Activated naive CD8-positive, alpha-beta T cell treated with anti-CD3 and anti-CD28 coated beads for 36 hours (primary cell): ENCODE measurements at places on chromosomes 2 and 18. TPM values are rescaled to one million over a fixed set of nuclear protein-coding genes. Genes with fewer than 3 reads are reported as not detected.

GRCh38 chr2:222688917-222689316, 17.5 kb downstream of the MOGAT1 start:
- peaks cover 10% of the 10 kb centered on the region for H3K4me1 ChIP-seq
- no peak for DNase-seq
- H3K27me3 ChIP-seq, result no peaks in the 10 kb centered on the region
- no peak overlapping the region for H3K4me3 ChIP-seq
- H3K27ac ChIP-seq, result no peak overlapping the region

- no peaks in the 10 kb centered on the region for H3K27me3 ChIP-seq
- DNase-seq, result no peak
- peaks cover 37% of the 10 kb centered on the region for H3K36me3 ChIP-seq
- H3K4me1 ChIP-seq, result peaks cover 61% of the 10 kb centered on the region
- H3K4me3 ChIP-seq, result no peak overlapping the region
- H3K27ac ChIP-seq, result no peak overlapping the region
Measured at GRCh38 chr2:98502556-98503335, 58.1 kb downstream of the INPP4A start.

GRCh38 chr2:180494286-180494685, 486.1 kb upstream of the UBE2E3 start:
- no peaks in the 10 kb centered on the region for H3K27me3 ChIP-seq
- H3K4me1 ChIP-seq, result no peaks in the 10 kb centered on the region
- no peak overlapping the region for H3K27ac ChIP-seq
- H3K36me3 ChIP-seq, result no peaks in the 10 kb centered on the region
- no peak overlapping the region for H3K4me3 ChIP-seq

DNA sequence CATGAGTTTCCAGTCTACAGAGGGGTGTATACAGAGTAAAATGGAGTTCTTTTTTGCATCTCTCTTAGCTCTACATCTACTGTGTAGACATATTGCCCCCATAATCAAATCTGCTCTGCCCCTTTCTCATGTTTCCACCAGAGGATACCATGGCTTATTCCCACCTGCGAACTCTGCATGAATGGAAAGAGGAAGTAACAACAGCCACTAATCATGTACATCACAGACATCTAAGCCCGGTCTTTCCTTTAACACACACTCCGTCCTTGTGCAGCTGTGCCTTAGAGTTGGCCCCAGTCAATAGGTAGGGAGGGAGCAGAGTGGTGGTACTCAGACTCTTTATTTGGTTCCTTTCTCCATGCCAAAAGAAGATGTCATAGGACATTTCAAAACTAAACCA, 147.3 kb upstream of the NRP2 start:
- no peak overlapping the region for H3K4me3 ChIP-seq
- DNase-seq, result no peak
- H3K27me3 ChIP-seq, result peaks cover 7% of the 10 kb centered on the region
- H3K4me1 ChIP-seq, result peaks cover 5% of the 10 kb centered on the region
- no peaks in the 10 kb centered on the region for H3K36me3 ChIP-seq
- H3K27ac ChIP-seq, result no peak overlapping the region

GRCh38 chr2:221649051-221649775, 77.1 kb upstream of the EPHA4 start:
- H3K27me3 ChIP-seq, result no peaks in the 10 kb centered on the region
- no peak for DNase-seq
- no peak overlapping the region for H3K27ac ChIP-seq

- H3K4me1 ChIP-seq, result no peaks in the 10 kb centered on the region
- no peak overlapping the region for H3K27ac ChIP-seq
- H3K27me3 ChIP-seq, result no peaks in the 10 kb centered on the region
- H3K4me3 ChIP-seq, result no peak overlapping the region
- no peaks in the 10 kb centered on the region for H3K36me3 ChIP-seq
- no peak for DNase-seq
Measured at GRCh38 chr2:56784046-56784445, 600.3 kb downstream of the CCDC85A start.

DNA sequence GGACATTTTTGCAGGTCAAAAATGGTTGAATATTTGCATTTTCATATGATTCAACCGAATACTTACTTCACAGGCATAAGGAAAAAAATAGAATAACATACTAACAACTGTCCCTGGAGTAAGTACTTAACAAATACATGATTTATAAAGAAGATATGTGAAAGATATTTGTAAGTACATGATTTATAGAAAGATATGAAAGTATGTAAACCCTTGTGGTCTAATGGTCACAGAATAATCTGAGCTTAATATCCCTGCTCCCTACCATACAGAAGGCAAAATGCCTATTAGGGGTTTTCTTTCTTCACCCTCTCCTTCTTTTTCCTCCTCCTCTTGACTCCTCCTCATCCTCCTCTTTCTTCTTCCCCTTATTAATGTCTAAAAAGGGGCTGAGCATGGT, 20.6 kb upstream of the ACTR3 start:
- no peak overlapping the region for H3K4me3 ChIP-seq
- H3K27me3 ChIP-seq, result no peaks in the 10 kb centered on the region
- H3K4me1 ChIP-seq, result peaks cover 9% of the 10 kb centered on the region
- H3K27ac ChIP-seq, result peak overlapping the region; percentile 11

DNA sequence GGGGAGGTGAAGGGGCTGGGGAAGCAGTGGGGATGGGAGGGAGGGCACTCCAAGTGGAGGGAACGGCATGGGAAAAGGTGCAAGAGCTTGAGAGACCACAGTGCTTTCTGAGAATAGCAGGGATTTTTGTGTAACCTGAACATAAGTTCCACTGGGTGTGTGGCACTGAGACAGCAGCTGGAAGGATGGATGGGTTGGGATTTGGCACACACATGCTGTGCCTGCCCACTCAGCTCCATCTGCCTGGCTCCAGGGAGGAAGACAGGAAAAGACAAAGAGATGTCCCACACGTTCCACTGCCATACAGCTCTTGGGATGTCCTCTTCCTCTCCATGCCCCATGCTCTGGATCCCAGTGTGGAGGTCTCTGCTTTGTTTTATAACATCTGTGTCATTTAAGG, 114.1 kb upstream of the TEX51 start:
- H3K4me1 ChIP-seq, result no peaks in the 10 kb centered on the region
- H3K4me3 ChIP-seq, result no peak overlapping the region
- no peaks in the 10 kb centered on the region for H3K36me3 ChIP-seq
- no peaks in the 10 kb centered on the region for H3K27me3 ChIP-seq
- DNase-seq, result no peak

GRCh38 chr2:50727636-50728339, 304.1 kb downstream of the NRXN1 start:
- H3K4me3 ChIP-seq, result no peak overlapping the region
- H3K27me3 ChIP-seq, result no peaks in the 10 kb centered on the region
- no peak overlapping the region for H3K27ac ChIP-seq
- no peak for DNase-seq

- no peak for DNase-seq
- peaks cover 47% of the 10 kb centered on the region for H3K27me3 ChIP-seq
- no peak overlapping the region for H3K4me3 ChIP-seq
- no peak overlapping the region for H3K27ac ChIP-seq
- H3K4me1 ChIP-seq, result peaks cover 2% of the 10 kb centered on the region
Measured at GRCh38 chr18:52337276-52337675, 2.7 kb upstream of the DCC start.

DNA sequence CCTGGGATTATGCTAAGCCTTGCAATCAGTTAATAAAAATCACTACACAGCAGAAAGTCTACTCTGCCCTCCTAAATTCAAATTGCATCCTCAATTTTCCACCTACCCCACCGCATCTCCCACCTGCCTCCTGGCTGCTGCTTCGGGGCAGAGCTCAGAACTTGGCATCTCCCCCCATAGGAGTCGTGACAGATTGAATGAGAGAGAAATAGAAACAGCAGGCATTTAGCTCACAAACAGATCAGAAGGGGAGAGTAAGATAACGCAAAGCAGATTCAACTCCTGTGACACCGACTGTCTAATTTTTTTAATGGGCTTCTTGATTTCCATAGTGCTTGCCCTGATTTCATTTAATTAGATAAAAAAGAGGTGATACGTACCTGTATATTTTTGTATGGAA, 24.7 kb upstream of the LRRC30 start:
- no peak overlapping the region for H3K4me3 ChIP-seq
- no peak for DNase-seq
- H3K27me3 ChIP-seq, result no peaks in the 10 kb centered on the region
- no peak overlapping the region for H3K27ac ChIP-seq
- no peaks in the 10 kb centered on the region for H3K4me1 ChIP-seq

DNA sequence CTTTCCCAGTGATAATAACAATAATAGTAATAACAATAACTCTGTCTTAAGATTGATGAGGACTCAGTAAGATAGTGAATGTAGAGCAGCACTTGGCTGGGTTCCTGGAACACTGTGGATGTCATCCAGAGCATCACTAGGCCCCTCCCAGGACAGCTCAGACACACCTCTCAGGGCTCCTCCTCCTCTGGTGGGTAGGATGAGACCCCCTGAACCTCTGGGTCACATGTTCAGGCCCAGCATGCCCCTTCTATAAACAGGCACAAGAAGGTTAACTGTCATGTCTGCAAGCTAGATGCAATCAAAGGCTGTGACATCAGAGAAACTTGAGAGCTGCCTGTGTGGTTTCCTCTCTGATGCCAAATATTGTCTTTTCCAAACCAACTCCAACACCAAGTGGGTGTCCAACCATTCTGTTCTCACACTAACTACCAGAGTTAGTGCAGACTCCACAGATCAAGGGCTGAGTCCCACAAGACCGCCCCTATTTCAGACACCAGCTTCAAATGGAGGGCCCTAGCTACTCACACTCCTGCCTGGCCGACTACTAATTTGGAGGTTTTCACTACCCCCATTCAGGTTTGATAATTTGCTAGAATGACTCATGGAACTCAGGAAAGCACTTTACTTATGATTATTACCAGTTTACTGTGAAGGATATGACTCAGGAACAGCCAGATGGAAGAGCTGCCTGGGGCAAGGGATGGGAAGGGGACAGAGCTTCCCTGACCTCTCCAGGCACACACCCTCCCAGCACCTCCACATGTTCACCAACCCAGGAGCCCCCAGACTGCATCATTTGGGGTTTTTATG, 46.4 kb upstream of the BZW1 start:
- peaks cover 3% of the 10 kb centered on the region for H3K27me3 ChIP-seq
- no peak overlapping the region for H3K4me3 ChIP-seq
- peak overlapping the region; percentile 80 for H3K27ac ChIP-seq
- H3K36me3 ChIP-seq, result no peaks in the 10 kb centered on the region
- peak; percentile 59 for DNase-seq

- H3K4me1 ChIP-seq, result peaks cover 37% of the 10 kb centered on the region
- peak overlapping the region; percentile 83 for H3K4me3 ChIP-seq
- H3K27ac ChIP-seq, result peak overlapping the region; percentile 89
- H3K36me3 ChIP-seq, result peaks cover 14% of the 10 kb centered on the region
- no peaks in the 10 kb centered on the region for H3K27me3 ChIP-seq
- no peak for DNase-seq
Measured at GRCh38 chr18:80109676-80110078, 615 bp downstream of the ADNP2 start.

CPO gene
- total RNA-seq, result not detected

DNAJC27 gene
- total RNA-seq, result 4.2 TPM

MBP gene
- total RNA-seq, result 45.9 TPM

RAPGEF4 gene
- total RNA-seq, result 0.33 TPM

UGT1A3 gene
- total RNA-seq, result not detected

APCDD1 gene
- total RNA-seq, result not detected

CRYBA2 gene
- total RNA-seq, result not detected

UGT1A8 gene
- total RNA-seq, result not detected

SPC25 gene
- 37.1 TPM for total RNA-seq

DPP4 gene
- 22.4 TPM for total RNA-seq

CCT4 gene
- 409 TPM for total RNA-seq
